ENCODE measurements at places on chromosomes 13 and 19.

DNA sequence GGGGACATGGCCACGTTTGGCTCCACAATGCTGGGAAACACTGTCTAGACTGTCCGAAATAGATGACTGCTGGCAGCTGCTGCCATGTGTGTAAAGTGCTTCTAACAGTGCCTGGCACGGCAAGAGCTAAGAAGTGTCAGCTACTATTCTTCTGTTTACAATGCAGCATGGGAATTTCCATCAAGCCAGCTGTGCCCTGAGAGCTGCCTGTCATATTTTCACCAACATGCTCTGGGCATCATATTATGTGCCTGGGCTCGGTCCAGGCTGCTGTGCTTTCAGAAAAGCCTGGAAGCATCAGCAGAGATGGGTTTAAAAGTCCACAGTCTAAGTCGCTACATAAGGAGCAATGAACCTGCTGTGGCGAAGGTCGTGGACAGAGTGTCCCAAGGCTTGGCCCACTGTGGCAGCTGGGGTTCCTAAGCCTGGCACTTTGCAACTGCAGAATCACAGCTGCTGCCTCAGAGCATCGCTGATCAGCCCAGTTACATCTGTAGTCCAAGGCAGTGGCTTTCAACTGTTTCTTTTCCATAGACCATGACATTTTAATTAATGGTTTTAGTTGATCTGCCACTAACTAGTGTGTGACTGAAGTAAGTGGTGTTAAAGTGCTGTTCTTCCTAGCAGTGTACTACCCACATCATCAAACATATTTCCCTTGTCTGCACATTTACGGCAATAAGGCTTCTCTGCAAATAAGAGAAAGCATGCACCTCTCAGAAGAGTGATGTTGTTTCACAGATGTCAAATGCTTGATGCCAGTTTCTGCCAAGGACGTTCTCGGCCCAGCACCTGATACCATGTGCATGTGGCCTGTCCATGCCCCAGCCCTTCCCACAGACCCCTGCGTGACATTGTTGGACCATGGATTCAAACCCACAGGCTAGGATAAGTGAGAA is 95.7 kb upstream of the C1QTNF9B start:
- no peak for DNase-seq

DNA sequence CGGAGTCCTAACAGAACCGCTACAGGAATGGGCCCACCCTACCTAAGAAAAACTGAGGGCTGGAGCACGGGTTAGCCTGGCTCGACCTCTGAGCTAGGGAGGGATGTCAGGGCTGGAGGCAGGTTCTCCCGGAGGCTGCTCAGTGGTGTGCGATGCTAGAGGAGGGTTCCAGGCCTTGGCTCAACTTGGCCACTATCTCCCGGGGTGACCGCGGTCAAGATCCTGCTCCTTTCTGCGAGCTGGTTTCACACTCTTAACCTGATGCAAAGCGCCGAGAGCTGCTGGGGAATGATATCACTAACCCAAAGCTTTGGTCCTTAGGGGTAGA is 301 bp downstream of the POP4 start:
- DNase-seq, result no peak

GRCh38 chr13:76887076-76887563 is 915 bp upstream of the KCTD12 start:
- no peak for DNase-seq

GRCh38 chr13:43986421-43986981 is 106.8 kb downstream of the LACC1 start:
- DNase-seq, result no peak

DNA sequence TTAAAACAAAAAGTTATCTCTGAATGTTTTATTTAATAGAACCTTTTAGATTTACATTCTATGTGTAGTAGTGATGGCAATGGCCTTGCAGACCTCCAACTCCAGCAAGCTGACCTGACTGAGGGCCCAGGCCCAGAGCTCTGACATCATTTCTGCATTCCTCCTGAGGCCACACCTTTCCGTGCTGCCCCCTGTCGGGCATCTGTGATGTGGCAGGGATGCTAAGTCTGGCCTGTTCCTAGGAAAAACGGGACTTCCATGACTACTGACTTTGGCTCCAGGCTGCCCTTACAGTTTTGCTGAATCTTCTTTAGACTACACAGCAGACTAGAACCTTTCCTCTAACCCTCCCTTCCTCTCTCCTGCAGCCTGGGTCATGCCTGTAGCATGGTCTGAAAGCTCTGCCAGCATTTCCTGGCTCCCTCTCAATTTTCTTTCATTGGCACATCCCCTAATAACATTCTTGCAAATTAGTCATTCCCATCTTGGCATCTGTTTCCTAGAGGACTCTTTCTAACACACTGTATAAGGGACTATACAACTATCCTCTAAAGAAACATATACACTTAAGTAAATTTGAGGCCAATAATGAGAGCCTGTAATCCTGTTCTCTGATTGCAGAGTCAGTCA is 249.1 kb downstream of the GPC5 start:
- peak; percentile 9 for DNase-seq

- DNase-seq, result peak; percentile 20
Observed at GRCh38 chr13:92573467-92574057, 653.0 kb upstream of the GPC6 start.

DNA sequence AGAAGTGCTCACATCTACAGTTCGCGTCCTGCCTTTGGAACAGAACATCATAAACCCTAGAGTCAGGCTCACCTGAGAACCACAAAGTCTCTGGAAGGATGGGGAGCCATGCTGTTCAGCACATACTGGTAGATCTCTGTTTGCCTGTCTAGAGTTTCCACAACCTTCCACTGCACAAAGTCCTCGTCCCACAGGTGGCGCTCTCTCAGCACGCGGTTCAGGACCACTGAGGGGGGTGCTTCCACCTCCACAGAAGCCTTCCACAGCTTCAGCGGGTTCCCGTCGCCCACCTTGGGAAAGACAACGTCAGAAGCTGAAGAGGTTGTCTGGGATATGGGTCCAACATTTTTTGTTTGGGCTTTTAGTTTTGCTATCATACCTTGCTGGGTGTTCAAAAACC is 93.6 kb downstream of the KL start:
- no peak for DNase-seq

DNA sequence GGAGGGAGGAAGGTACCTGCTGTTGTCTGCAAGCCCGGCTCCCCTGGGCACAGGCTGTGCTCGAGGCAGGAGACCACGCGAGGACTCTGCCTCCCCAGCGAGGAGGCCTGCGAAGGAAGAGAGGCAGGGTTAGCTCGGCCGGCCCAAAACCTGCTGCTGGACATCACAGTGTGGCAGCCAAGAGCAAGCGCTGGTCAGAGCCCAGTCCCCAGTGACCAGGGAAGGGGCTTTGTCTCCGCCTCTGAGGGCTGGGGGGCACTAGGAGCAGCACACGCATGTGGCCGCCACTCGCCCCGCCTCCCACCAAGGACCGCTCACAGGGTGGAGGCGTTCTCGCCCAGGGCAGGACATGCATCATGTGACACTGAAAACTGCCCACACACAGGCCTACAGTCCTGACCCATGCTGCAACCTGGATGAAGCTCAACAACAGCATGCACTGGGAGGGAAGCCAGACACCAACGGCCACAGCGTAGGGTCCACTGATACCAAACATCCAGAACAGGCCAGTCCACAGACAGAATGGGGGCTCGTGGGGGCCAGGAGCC is 8.5 kb downstream of the MIER2 start:
- DNase-seq, result no peak
